Stimulated activated CD8-positive, alpha-beta memory T cell treated with anti-CD3 and anti-CD28 coated beads, Interleukin-15, amount 100 ng/mL, for 4 hours (primary cell): ENCODE measurements at places on chromosomes 5 and 9.

DNA sequence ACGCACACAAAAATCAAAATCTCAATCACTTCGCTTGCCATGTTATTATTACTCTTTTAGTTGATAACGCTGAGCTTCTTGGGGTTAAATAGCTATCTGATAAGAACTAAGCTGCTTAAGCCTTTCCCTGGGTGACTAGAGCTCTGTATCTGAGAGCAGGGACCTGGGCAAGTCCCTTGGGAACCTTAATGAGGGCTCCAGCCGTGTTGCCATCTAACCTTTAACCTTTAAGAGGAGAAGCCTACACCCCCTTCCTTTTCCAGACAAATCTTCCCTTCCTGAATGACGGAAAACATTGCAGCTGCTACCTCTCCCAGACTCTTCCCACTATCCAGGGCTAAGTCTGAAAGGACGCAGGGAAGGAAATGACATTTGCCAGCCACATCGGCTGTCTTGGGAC, 216.5 kb upstream of the RAI14 start:
- no peak for DNase-seq

- no peak for DNase-seq
Measured at GRCh38 chr5:150523472-150524350, 15.8 kb downstream of the NDST1 start.

GRCh38 chr5:10387690-10388089, 34.2 kb downstream of the MARCHF6 start:
- no peak for DNase-seq

- DNase-seq = no peak
Measured at GRCh38 chr9:69190086-69190862, 16.2 kb downstream of the TJP2 start.

DNA sequence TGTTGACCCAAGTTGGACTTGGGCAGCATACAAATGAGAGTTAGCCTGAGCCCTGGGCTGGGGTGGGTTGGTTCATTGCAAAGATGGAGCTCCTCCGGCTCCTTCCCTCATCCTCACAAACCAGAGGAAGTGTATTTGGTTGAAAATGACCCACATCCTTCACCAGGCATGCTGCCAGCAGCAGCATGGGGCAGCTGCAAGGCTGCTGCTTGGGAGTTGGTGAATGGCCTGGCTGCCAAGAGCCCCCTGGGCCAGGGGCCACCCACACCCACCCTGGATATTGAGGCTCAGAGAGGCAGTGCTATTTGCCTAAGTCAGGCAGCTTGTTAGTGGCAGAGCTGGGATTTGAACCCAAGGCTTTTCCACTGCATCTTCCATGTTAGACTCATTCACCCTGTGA, 29.5 kb downstream of the PPARGC1B start:
- DNase-seq = no peak

GRCh38 chr9:29714860-29715259, 2141.6 kb upstream of the C9orf72 start:
- no peak for DNase-seq

- no peak for DNase-seq
Measured at GRCh38 chr5:60507687-60508086, 192.3 kb downstream of the DEPDC1B start.

DNA sequence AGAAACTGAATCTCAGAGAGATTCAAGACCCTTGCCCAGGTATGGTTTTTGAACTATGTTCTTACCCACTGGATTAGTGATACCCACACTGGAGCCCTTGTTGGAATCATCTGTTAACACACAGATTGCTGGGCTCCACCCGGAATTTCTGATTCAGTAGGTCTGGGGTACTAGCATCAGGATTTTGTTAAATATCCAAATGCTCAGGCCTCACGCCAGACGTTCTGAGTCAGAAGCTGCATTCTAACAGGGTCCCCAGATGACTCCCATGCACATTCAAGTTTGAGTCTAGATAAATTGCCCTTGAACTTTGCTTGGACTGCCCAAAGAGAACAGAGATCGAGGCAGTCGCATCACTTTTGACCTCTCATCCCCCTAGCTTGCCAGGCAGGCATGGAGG, 182.0 kb upstream of the WWC1 start:
- no peak for DNase-seq

- DNase-seq = no peak
Measured at GRCh38 chr5:84184857-84185256, 199.8 kb downstream of the EDIL3 start.

- no peak for DNase-seq
Measured at GRCh38 chr5:143714629-143715028, 97.3 kb upstream of the HMHB1 start.

DNA sequence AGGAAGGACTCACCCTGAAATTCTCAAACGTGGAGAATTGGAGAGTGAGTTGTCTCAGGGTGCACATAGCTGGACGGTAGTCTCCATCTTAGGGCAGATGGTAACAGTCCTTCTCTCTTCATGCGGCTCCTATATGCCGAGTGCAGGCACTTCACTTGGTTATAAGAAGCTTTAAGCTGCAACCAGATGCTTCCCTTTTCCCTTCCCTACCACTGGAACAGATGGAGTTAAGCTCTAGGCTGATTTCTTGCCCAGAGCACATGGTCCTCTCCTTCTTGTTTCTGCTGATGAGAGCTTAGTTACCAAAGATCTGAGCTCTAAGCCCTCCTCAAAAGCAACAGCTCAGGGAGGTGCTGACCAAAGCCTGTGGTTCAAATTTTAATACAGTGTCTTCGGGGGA, 355.7 kb downstream of the ARHGEF28 start:
- DNase-seq = no peak

DNA sequence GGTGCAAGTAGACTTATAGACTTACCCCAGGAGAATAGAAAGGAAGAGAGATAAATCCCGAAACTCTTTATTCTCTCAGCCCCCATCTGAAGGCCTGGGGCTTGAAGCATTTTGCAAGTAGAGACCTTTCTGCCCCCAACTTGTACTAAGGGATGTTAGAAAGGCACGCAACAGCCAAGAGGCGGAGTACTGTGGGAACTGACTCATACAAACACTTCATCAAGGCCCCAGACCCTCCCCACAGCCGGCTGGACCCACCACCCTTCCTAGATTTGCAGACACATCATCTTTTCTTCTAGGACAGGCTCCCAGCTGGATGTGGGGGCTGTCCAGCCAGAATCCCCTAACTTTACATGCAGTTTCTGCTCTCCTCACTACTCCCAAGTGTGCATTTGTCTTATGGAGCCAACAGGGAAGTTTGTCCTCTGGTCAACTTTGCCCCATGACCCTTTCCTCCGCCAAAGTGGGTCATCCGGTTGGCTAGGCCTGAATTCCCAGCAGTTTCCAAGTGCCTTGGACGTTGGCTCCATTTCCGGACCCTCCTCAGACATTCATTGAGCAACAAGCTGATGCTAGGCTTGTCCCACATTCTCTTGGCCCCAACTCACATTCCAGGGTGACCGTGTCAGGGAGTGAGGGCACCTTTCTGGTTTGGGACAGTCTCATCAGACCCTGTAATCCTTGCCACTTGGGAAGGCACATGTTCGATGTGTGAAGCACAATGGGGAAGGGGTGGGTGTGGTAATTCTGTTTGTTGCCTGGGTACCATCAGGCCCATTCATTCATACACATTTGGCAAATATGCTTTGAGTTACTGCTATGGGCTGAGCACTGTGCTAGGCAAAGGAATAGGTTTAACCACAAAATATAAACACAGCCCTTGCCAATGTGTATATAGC, 64.6 kb downstream of the ABLIM3 start:
- DNase-seq = no peak

GRCh38 chr5:176870110-176870591, 29.0 kb downstream of the HK3 start:
- no peak for DNase-seq
